CD8-positive, alpha-beta T cell (primary cell): ENCODE measurements at places on chromosomes 16 and 17.

DNA sequence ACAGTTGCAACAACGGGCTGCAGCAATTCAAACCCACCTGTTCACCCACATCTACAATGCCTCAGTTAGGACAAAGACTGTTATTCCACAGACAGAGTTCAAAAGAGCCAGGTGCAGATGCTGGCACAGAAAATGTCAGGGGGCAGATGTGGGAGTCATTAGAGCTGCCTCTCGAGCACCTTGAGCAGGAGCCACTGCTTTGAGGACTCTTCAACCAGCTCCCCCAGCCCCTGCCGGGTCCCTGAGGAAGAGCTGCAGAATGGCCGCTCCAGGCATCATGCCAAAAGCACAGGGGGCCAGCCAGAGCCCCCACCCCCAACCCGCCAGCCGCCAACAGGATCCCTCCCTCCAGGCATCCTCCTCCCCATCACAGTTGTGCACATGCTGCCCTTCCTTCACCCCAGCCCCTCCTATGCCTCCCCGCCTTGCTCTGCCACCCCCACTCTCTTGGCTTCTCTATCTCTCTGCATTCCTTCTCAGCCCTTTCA, 20.8 kb downstream of the C17orf67 start:
- no peak for DNase-seq

DNA sequence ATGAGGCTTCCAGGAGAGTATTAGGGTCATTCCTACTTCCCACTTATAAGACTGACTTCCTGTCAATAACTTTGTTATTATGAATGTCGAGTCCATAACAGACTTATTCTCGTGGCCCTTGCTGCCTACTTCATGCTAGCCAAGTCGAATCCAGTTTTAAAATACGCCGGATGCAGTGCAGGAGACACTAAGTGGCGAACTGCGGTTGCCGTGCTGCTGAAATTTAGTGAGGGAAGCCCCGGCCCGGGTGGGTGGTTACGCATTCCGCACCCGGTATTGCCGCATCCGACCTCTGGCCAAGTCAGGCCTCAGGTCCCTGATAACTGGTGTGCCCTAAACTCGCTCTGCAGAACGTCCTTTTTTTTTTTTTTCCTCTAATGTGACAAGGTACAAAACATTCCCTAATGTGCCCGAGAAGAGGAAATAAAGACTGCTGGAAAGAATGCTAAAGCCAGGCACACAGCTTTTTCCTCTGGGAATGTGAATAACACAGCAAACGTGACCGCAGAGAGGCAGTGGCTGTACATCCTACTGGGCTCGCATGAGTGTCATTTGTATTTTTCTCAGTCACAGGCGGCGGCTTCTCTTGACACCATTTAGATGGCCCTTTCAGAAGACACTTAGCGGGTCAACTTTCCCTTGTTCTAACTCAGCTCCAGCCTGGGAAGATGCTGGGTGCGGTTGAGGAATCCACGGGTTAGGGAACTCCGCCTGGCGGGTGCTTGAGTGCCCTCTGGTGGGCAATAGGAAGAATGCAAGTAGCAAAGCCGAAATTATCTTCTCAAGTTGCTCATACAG, 7.1 kb upstream of the AKTIP start:
- peak; percentile 80 for DNase-seq

- no peak for DNase-seq
Measured at GRCh38 chr17:66738301-66738700, 96.6 kb upstream of the CACNG5 start.

DNA sequence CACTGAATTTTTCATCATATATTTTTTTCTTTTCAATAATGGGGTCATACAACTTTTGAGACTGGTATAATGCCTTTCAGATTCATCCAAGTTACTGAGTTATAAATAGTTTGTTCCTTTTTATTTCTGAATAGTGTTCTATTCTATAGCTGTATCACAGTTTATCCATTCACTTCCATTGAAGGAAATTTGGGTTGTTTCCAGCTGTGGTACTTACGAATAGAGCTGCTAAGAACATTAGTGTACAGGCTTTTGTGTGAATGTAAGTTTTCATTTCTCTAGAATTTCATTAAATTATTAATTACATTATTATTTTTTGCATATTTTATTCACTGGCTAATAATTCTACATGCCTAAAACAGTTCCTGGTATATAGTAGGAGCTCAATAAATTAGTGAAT, 52.9 kb downstream of the SNTB2 start:
- DNase-seq: no peak

GRCh38 chr17:56718515-56718914, 115.2 kb downstream of the C17orf67 start:
- no peak for DNase-seq

DNA sequence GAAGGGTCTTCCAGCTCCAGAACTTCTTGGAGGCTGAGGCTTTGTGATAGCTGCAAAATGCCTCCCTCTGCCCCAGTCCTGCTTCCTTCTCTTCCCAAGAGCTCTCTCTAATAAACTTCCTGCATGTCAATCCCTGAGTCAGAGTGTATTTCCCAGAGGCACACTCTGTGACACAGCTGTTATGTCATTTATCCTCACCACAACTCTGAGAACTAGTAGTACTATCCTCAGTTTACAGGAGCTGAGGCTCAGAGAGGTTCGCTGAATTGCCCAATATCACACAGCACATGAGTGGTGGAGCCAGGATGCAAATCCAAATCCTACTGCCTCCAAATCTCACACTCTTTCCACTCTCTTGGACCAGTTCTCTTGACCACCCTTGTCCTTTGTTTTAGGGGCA, 20.0 kb downstream of the UNC45B start:
- no peak for DNase-seq

DNA sequence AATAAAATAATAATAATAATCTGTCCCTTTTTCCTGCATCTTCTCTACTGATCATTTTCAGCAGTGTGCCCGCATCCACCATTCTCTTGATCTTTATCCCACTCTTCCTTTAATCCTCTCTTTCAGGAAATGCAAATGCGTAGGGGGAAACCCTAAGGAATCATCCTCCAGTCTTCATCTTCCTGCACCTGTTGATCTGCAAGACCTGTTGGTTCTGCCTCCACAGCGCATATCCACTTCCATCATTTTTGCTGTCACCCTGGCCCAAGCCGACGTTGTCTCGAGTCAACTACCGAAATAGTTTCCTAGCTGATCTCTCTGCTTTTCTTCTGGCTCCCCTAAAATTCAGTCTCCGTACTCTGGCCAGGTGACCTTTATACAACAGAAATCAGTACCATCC, 24.5 kb downstream of the ADORA2B start:
- no peak for DNase-seq

DNA sequence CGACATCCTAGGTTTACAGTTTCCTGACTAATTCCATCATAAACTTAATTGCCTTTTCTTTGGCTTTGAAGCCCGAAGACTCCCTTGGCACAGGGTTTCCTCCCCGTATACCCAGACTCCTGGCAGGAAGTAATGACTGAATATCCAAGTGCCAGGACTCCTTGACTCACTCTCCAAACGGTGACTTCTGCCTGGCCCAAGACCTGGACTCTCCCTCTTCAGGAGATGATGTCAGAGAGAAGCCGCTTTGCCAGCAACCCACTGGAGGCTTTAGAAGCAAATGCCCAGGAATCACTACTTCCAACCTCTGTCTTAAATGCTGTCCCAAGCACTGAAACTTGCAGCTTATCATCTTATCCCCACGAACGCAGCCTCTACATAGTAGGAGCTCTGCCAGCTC, 146.5 kb downstream of the RGS9 start:
- no peak for DNase-seq
